K562 (cell line): ENCODE measurements at places on chromosomes 3 and 15. TPM values are rescaled to one million over a fixed set of nuclear protein-coding genes. Genes with fewer than 3 reads are reported as not detected.

DNA sequence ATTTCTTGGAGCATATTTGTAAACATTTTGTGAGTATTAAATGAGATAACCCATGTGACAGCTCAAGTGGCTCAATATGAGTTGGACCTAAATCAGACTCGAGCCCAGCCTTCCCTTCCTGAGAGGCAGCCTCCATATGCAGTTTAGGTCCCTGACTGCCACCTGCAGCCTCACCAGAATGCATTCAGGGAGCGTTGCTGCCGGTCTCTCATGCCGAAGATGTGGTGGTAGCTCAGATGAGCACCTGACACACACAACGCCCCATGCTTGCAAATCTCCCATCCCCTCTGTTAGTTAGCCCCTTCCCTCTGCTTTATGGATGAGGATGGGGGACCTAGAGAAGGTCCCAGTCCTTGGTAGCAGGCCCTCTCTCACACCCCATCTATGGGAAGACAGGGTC, 9.2 kb downstream of the ST6GAL1 start:
- no peak for DNase-seq

GRCh38 chr3:94234177-94234788, 171.4 kb downstream of the NSUN3 start:
- peak; percentile 12 for DNase-seq

GRCh38 chr3:148439254-148439822, 258.4 kb upstream of the AGTR1 start:
- DNase-seq = no peak

DNA sequence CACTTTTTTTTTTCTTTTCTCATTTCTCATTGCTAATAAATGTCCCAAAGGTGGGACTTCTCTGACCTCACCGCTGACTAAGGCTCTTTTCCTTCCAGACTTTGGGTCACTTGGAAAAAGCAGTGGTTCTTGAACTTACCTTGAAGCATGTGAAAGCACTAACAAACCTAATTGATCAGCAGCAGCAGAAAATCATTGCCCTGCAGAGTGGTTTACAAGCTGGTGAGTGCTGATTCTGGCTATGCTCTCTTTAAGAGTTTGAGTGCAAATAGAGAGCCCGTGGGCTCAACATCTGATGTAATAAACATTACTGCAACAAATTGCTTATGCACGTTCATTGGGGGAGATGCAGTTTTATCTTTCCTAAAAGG, 2.0 kb downstream of the BHLHE40 start:
- no peak for DNase-seq

GRCh38 chr3:176554264-176554663, 643.0 kb downstream of the TBL1XR1 start:
- DNase-seq = no peak

The GOLGA6B gene
- total RNA-seq = not detected in 2 replicates

- DNase-seq = no peak
These were observed 701 bp downstream of the EIF5A2 start for GRCh38 chr3:170907637-170908234.

The SLC22A13 gene
- 0.29 and 0.49 TPM in 2 replicates for total RNA-seq

- DNase-seq = no peak
These were observed 1.4 kb downstream of the PARP14 start for GRCh38 chr3:122681974-122682409.

DNA sequence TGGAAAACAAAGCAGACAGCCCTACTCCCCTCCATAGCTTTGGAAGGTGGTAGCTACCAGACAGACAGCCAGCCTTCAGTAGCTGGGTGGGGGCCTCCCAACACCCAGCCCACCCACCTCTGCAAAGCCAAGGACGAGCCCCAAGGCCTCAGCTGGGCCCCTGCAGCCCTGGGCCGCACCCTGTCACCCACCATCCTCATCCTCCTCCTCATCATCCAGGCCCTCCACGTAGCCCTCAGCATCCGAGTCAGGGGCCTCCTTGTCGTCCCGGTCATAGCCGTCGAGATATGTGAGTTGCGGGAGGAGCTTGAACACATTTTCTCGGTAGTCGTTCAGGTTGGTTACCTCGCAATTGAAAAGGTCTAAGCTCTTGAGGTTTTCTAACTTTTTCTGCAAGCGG, 36.5 kb downstream of the ANP32A start:
- no peak for DNase-seq

- DNase-seq = no peak
These were observed 43.8 kb downstream of the POMGNT2 start for GRCh38 chr3:43062040-43062563.

The RTP3 gene
- total RNA-seq = not detected in 2 replicates

DNA sequence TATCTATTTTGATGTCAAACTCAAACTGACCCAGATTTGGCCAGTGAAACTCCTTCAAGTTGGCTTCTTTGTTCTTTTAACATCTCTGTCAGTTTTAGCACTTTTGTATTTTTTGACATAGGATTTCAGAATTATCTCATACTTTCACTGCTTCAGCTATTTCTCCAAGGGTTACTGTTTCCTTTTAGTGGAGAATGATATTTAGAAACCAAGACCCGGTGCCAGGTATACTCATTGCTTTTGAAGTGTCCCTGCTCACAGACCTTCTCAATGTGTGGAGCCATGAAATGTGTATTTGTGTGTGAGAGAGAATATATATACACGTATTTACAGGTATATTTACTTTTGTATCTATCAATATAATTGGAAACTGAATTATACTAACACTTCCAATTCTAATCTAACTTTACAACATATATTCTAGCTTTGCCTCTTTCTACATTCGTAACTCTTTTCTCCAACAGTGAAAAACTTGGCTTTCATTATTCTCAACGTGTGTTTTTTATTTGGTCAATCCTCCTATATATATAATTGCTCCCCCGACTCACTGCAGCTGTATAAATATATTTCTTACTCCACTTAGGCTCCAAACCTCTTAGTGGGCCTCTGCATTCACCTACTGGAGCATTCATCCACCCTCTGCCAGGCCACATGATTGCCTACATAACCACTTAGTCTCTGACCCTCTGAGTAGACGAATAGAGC, 54.0 kb downstream of the OTOL1 start:
- no peak for DNase-seq

The CPEB1 gene
- 13.4 and 13.7 TPM in 2 replicates for total RNA-seq

The SCN11A gene
- total RNA-seq = not detected in 2 replicates

The SPATA12 gene
- not detected in 2 replicates for total RNA-seq

GRCh38 chr3:48748754-48749153, 31.7 kb upstream of the IP6K2 start:
- no peak for DNase-seq

- DNase-seq = no peak
These were observed 93.8 kb downstream of the DNASE1L3 start for GRCh38 chr3:58116985-58117384.

- DNase-seq = peak; percentile 20
These were observed 13.3 kb upstream of the SRPRB start for GRCh38 chr3:133792171-133792763.

- DNase-seq = no peak
These were observed 32.9 kb downstream of the GHSR start for GRCh38 chr3:172415323-172415722.

DNA sequence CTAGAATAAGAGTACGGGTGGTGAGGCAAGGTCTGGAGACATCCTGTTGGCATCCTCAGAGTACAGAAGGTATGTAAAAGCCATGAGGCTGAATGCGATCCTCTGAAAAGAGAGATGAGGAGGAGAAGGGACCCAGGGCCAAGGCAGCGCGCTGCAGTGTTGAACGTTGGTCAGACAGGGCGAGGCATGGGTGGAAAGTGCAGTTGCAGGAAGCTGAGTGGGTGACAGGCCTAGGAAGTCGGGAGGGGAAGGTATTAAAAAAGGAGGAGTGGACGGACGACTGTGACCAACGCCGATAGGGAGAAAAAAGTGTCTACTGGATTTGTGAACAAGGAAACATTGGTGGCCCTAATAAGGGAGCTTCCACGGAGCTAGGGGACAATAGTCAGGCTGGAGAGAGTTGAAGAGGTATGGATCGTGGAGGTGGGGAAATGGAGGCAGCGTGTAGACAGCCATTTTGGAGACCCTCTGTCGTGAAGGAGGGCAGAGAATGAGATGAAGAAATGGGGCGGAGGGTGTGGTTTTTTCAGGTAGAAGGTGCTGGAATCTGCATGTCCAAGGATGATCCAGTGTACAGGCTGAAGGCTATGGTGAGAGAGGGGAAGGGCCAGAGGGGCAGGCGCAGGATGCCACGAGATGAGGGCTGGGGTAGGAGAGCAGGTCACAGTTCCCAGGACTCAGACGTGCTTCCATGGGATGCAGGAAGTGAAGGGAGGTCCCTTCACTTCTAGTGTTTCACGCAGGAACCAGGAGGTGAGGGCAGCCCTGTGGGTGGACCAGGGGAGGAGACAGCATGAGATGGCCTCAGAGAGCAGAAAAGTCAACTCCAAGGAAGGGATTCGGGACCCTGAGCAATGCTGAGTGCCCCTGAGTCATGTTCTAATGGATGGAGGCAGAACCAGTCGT, 115.9 kb downstream of the ASB7 start:
- no peak for DNase-seq

- no peak for DNase-seq
These were observed 103.2 kb downstream of the TBC1D5 start for GRCh38 chr3:17639257-17639656.

The PAQR5 gene
- total RNA-seq = 0.04 TPM in 1 of 2 replicates, not detected in the other

The GXYLT2 gene
- total RNA-seq = 4.7 and 5.8 TPM in 2 replicates

DNA sequence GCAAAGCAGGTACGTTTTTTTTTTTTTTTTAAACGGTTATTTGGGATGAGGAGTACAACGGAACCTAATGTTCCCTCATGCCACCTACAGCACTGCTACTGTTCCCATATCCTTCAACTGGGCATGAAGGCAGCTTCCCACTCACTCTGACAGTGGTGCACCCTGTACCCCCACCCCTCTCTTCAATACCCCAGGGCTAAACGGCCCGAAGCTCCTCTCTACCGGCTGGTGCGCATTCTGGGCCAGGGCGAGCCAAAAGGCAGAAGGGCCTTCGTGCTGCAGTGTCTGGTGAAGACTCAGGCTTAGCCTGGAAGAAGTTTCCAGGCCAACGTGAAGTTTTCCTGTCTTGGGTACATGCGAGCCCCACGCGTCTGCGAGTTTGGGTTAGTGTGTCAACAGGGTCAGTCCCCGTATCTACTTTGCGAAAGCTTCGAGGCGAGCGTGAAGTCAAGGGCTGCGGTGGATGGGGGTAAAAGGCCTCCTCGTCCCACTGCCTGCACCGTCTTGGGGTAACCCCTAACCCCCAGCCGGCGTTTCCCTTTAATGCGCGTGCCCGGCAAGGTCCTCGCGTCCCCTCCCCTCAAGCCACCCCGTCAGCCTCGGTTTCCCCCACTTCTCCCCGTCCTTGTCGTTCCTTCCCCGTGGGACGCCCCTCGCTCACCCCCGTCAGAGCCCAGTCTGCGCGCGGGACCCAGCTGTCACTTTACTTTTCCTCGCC, 765 bp upstream of the UBE2E2 start:
- no peak for DNase-seq

The PSTPIP1 gene
- total RNA-seq = 0.58 TPM in 1 of 2 replicates, not detected in the other

DNA sequence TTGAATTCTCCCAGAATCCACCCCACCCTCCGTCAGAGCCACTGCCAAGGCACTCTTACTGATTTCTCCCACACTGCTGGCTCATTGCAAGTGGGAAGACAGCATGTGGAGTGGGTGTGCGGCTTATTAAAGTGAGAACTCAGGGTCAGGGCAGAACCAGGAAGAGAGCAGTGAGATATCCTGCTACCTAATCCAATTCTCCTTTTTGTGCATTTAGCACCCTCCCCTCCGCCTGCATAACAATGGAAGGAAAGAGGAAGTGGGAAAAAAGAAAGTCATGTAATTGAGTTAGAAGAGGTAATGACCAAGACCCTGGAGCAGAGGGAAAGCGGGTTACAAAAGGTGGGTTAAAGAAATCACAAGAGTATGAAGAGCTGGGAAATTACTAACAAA, 27.8 kb upstream of the PIK3CB start:
- no peak for DNase-seq

The WDR76 gene
- total RNA-seq = 43.7 and 46.3 TPM in 2 replicates

DNA sequence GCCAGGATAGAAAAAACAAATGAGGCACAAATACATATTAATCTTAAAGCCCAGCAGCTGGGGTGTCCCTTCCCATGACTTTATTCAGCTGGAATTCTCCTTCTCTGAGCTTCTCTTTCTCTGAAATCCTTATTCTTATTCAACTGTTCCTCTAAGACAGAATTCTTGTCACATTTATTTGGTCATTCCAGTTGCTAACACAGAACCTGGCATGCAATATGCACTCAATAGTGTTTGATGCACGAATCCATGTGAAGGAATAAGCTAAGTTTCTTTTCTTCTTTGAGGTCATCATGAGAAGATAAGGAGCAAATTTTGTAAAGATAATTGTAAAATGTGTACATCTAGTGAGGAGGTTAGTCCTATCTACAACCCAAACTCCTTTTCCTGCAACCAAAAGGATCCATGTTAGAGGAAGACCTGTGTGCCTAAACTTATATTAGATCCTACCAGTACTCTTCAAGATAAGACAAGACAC, 154.2 kb upstream of the KCNMB2 start:
- DNase-seq = no peak

The SLC12A1 gene
- total RNA-seq = not detected in 2 replicates

The SMCO1 gene
- total RNA-seq = 0.20 TPM in 1 of 2 replicates, not detected in the other

- peak; percentile 70 for DNase-seq
These were observed 138.1 kb upstream of the RAP2B start for GRCh38 chr3:153023896-153024295.

The DPPA2 gene
- total RNA-seq = not detected in 2 replicates

The ISG20 gene
- 1.9 TPM in 2 replicates for total RNA-seq

- DNase-seq = peak; percentile 81
These were observed 556 bp downstream of the ANKRD63 start for GRCh38 chr15:40282147-40282868.

The ACKR4 gene
- total RNA-seq = not detected in 2 replicates

GRCh38 chr3:149494022-149494758, 19.7 kb downstream of the TM4SF4 start:
- DNase-seq = peak; percentile 65

DNA sequence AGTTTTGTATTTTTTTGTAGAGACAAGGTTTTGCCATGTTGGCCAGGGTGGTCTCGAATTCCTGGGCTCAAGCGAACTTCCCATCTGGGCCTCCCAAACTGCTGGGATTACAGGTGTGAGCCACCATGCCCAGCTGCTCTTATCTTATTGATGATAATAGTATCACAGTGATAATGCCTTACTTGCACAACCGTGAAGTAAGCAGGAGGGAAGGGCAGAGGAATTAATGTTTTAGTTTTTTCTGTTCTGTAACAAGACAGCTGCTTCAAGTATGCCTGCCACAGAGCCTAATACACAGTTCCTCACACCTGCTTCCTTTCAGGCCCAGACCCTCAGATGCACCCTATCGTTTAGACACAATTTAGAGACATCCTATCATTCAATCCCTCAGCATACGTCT, 26.1 kb upstream of the MUC13 start:
- DNase-seq = no peak

GRCh38 chr15:59327942-59328341, 44.7 kb downstream of the MYO1E start:
- DNase-seq = no peak

GRCh38 chr15:65032801-65033537, 3.5 kb upstream of the MTFMT start:
- DNase-seq = peak; percentile 48
